ENCODE measurements at places on chromosomes 13 and 19.

GRCh38 chr13:80082396-80083080, 258.4 kb downstream of the SPRY2 start:
- no peak for DNase-seq

DNA sequence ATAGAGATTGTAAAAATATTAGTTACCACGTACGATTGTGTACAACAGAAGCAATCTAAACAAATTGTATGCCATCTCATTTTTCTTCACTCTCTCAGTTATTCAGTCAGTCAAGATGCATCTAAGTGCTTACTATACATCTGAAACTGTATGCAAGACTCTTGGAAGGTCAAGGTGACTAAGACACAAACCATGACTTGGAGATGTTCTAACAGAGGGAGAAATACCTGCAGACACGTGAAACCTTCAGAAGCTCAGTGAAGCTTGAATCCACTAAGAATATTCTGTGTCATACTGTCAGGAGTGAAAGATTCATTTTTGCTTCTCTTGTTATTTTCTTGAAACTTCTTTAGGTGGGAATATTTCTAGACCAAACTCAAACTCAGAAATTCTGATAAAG, 365.4 kb downstream of the ITGBL1 start:
- no peak for DNase-seq

GRCh38 chr13:67147342-67148133, 82.6 kb downstream of the PCDH9 start:
- DNase-seq, result no peak

- peak; percentile 52 for DNase-seq
These were observed 39.3 kb downstream of the RFXAP start for GRCh38 chr13:36858290-36858689.

GRCh38 chr13:108968566-108968965, 339.2 kb downstream of the MYO16 start:
- no peak for DNase-seq

DNA sequence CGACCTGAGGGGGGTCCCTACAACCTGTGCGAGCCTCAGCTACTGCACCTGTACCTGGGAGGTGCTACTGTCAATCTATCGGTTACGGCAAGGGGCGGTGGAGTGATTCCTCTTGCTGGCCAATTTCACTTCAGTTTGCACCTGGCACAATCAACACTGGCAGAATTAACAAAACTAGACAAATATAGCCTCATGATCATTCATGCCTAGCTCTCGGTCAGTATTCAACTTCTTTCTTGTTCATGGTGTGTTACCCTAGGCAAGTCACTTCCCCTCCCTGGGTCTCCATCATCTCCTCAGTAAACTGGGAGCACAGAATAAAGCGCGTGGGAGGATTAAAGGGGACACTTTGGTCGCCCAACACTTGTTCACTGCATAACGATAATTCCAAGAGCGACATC, 618 bp downstream of the HAUS8 start:
- DNase-seq, result no peak

GRCh38 chr13:46303742-46304385, 83.2 kb downstream of the RUBCNL start:
- DNase-seq, result no peak

DNA sequence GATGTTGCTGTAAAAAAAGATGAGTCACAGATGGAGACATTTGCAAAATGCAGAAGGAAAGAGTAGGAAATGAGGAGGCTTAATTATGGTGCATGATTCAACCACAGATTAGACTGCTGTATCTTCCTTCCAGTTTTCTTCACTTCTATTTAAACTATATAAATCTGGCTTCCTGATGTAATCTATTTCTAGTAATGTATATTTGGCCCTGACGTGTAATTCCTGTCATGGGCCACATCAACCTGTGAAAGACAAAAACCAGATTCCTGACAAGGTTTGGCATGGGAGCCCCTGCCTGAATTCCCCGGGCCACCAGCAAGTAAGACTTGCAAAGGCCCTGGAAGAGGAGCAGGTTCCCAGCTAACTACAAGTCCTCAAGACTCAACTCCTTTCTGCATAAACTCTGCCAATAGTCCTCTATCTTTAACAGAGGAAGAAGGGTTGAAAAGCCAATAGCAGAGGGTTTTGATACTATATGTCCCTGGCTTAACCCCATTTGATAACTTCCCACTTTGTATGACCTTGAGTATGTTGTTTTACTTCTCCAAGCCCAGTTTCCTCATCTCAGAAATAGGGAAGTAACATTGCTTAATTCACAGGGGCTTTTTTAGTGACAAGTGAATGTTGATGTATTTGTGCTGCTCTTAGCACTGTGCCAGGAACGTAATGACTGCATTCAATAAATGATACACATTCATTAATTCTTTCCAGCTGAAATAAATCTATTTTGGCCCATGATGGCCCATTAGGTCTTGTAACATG, 172.7 kb downstream of the SPRY2 start:
- DNase-seq, result no peak

DNA sequence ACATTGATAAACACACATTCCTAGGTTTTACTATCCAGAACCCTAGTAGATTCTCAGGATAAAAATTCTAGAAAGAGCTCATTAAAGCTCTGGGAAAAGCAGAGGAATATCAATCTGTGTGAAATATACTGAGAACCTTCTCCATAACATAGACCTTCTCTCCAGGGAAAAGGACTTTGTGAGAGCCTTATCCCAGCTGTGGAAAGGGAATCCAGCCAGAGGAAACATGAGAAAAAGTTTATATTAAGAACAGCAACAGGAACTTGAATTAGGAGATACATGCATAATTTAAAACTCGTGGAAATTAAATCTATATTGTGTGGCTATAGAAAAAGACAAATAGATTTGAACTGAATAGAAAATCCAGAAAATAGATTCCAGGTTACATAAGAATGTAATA, 1639.9 kb downstream of the EFNB2 start:
- DNase-seq, result no peak

DNA sequence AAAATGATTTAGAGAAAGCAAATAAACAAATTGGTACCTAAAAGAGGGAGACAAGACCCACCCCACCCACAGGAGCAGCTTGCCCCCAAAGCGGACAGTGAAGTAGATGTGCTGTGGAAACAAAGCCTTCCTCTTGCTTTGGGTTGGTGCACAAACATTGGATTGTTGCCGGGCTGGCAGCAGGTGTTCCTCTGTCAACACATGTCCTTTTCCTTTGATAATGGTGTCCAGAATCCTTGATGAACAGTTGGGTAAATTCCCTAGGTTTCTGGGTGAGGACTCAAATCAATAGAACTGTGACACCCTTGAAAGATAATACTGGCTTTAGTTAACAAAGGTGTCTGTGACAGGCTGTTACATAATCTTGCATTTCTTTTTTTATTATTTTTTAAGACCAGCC, 311.8 kb downstream of the SPRY2 start:
- no peak for DNase-seq

- no peak for DNase-seq
These were observed at the start of gene CD70 for GRCh38 chr19:6590827-6591319. Gene CD70 (minus strand): TSS chr19:6591150. CDS start chr19:6591002, 148 bp downstream.

DNA sequence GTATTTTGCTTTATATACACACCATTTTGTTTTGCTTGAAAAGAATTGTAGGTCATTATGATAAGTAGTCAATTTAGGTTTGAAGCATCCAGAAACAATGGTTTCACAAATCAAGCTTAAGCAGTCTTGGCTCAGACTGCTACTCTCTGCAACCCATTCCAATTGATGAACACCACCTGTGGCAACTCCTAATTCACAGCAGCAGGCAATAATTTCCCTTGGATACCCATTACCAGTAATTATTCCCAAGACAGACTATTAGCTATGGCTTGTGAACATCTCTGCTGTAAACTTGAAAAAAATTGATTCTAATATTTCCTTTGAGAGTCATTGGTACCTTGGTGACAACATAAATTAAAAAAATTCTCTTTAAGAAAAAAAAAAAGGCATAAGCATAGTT, 299.3 kb upstream of the SLITRK6 start:
- peak; percentile 81 for DNase-seq

DNA sequence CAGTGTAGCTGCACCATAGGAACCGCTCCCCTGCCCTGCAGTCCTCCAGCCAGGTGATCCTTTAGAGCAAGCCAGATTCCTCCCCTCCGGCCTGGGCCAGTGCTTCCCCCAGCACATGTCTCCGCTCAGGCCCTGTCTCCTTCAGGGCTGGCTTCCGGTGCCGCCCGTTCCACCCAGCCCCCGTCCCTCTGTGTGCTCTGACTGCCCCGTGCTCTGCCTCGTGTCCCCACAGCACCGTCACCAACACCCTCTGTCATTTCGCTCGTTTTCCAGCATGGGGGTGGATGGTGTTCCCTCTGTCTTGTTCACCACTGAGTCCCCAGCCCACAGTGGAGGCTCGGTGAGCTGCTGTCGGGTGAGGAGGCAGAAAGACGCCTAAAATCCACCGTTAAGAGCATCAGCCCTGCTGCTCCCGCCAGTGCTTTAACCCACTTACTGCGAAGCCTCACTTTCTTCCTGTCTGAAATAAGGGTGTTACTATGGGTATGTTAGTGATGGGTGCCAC, 54.5 kb downstream of the TSSK6 start:
- no peak for DNase-seq

GRCh38 chr19:19679176-19680073, 10.8 kb downstream of the ZNF101 start:
- no peak for DNase-seq

GRCh38 chr13:44814836-44815235, 174.4 kb downstream of the NUFIP1 start:
- no peak for DNase-seq

All from NCI-H1436 (cell line).